ENCODE measurements at places on chromosomes 5 and 9.

DNA sequence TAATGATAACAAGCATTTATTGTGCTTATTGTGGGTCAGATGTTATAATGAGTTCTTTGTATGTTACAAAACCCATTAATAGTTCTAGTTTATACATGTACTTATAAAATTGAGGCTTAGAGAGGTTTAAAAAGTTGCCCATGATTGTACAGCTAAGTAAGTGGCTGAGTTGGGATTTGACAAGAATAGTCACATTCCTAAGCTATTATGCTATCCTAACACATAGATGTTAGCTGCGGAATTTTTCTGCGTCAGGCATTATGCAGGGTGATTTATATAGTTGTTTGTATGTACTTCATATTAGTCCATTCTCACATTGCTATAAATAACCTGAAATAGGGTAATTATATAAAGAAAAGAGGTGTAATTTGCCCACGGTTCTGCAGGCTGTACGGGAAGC is 12.5 kb downstream of the COMMD10 start:
- no peak for DNase-seq

- no peak for DNase-seq
Measured at GRCh38 chr5:75545131-75545530, 33.4 kb downstream of the POLK start.

DNA sequence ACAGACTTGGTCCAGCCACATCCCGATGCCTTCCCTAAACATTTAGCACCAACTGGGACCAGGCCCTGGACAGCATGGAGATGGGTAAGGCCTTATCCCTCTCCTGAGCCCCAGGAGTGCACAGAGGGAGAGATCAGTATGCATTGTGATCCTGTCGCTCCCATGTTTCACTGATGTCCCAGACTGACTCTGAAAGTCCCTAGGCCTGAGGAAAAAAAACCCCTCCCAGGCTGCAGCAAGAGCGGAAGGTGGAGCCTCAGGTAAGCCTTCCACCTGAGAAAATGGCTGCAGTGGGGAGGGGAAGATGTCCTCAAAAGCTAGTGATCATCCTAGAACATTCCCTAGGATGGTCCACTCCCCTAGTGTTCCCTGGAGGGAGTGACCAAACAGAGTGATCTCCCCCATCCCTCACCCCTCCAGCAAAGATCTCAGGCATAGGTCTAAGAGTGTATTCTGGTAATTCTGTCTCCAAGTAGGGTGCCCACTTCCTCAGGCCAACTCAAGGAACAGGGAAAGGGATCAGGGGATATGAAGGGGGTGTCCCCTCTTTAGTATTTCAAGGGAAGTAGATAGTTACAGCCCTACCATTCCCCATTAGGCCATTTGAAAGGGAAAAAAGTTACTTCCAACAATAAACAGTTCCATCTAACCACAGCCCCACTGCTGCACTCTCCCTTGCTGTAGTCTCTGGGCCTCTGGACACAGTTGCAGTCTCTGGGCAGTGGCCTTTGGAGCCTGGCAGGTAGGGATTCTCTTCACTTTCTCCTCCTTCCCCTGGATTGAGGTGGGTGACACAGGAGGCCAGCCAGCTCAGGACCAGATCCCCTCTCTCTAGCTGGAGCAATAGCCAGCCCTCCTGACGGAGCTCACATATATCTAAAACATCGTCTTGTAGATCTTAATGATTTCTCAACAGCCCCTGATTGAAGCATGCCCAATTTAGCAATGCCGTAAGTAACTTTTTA is 6.8 kb upstream of the CXXC5 start:
- DNase-seq, result no peak

GRCh38 chr5:54959673-54960418 is 25.5 kb downstream of the ESM1 start:
- peak; percentile 78 for DNase-seq

DNA sequence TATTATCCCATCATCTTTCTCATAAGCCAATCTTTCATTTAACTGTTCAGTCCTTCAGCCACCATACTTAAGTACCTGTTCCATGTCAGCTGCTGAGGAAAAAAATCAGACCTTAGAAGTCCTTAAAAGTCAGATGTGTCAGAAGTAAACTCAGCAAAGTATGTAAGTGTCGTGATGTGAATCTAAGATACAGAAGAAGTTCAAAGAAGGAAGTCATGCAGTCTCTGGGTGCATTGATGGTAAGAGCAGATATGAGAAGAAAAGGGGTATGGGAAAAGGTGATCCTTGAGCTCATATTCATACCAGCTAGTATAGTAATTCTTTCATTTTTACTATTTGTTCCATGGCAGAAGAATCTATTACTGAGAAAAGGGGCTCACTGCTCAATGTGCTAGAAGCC is 259.4 kb upstream of the CD180 start:
- no peak for DNase-seq

DNA sequence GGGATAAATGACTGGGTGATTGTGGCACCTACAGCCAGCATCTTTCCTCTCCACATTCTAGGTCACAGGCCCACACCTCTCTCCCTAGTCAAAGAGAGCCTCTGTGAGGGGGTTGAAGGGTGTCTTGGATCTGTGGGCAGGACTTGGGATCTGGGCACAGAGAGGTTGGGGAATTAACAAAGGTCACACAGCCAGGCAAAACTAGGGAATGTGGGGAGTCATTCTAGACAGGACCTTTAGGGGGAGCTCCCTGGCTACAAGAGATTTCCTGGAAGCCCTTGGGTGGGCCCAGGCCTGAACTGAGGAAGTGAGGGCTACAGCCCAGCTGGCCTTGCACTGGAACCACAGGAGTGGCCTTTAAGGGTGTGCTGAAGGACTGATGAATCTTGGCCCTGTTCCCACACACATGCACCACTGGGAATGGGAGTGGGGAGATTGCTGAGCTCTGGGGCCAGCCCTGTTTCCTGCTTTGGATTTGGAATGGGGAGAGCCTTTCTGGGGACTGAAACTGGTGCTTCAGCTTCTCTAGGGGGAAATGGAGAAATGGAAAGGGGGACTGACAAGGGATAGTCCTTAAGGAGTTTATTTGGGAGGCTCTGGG is 12.4 kb upstream of the CXXC5 start:
- peak; percentile 96 for DNase-seq

GRCh38 chr5:19018822-19019221 is 969.2 kb downstream of the CDH18 start:
- no peak for DNase-seq

GRCh38 chr5:93894601-93895354 is 153.4 kb upstream of the POU5F2 start:
- DNase-seq, result peak; percentile 49

- DNase-seq, result peak; percentile 3
Measured at GRCh38 chr9:69452110-69452782, 127.2 kb downstream of the ENTREP1 start.
